T-helper 22 cell (primary cell): ENCODE measurements at places on chromosomes 16 and 17.

DNA sequence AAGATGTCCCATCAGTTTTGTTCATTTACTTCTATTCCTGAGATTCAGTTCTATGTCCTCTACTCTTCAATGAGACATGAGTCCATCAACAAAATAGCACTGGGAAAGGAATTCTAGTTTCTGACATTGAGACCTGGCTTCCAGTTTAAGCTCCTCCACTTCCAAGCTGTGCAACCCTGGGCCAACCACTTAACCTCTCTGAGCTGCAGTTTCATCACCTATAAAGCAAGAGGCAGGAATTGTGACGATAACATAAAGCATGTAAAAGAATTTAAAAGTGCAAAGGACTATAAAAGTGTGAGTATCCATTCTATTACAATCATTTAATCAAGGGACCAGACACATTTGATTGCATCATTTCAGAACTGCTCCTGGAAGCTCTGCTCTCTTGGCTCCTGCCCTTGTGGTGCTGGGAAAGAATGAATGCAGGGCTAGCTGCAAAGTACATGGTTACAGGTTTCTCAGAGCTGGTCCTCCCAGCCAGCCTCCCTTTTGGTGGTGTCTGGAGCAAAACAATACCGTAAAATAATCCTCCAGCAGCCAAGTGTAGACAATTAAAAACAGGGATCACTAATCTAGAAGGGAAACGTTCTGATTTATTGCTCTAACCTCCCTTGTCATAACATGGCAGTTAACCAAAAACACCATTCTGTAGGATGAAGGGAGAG is 113.9 kb downstream of the VPS53 start:
- DNase-seq, result no peak

DNA sequence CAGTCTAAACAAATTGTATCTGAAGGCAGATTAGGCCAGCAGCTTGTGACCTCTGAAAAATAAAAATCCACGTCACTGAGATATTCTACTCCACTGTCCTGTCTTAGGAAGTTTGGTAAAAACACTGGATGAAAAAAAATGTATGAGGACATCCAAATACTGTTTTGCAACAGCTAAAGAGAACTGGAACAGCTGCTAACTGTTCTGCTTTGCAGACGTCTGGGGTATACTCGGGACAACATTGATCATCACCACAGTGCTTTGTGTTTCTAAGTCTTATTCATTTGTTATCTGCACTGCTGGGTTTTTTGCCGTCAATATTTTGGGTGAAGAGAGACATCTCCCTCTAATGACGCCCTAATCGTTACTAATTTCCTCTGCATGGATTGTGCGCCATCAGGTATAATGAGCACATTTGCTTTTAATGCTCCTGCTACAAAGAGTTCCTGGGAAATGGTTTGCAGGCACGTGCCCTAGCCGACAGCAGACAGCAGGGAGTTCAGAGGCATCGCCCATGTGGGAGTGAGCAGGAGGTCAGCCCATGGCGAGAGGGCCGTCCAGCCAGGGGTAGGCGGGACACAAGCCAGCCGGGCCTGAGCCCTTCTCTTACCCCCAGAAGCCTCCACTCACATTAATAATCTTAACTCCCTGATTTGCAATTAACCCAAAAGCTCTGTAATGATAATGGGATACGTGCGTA is 87.0 kb downstream of the CBLN1 start:
- no peak for DNase-seq

DNA sequence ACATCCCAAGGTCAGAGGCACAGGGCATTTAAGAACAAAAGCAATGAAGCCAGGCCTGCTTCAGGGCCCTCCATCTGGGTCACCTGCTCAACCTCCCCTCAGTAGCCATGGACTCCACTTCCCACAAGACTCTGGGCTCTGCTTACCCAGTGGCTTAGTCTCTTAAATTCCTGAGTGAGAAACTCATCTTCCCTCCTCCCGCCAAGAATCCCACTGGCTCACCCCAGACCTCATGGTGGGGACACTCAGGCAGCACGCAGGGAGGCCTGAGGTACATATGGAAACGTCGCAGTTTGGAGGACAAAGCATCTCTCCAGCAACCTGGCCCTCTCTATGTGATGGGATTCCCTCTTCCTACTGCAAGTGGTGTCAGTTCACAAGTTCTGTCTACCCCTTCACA is 326.7 kb upstream of the CDH5 start:
- DNase-seq, result no peak

GRCh38 chr16:12276576-12276975 is 300.0 kb downstream of the SNX29 start:
- DNase-seq, result no peak

DNA sequence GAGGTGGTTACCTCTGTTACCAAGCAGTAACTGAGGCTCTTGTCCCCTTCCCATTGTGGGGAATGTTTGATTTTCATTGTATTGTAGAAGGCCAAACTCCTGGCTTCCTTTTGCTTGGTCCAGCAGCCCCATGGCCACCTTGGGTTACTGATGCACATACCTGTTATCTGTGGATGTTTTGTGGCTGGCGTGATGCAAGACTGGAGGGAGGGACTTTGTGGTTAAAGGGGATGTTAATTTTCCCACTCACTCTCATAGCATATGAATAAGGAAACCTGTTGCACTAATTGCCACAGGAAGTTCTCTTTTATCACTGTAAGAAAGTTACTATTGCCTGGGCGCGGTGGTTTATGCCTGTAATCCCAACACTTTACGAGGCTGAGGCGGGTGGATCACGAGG is 168.6 kb upstream of the HS3ST4 start:
- DNase-seq, result no peak

DNA sequence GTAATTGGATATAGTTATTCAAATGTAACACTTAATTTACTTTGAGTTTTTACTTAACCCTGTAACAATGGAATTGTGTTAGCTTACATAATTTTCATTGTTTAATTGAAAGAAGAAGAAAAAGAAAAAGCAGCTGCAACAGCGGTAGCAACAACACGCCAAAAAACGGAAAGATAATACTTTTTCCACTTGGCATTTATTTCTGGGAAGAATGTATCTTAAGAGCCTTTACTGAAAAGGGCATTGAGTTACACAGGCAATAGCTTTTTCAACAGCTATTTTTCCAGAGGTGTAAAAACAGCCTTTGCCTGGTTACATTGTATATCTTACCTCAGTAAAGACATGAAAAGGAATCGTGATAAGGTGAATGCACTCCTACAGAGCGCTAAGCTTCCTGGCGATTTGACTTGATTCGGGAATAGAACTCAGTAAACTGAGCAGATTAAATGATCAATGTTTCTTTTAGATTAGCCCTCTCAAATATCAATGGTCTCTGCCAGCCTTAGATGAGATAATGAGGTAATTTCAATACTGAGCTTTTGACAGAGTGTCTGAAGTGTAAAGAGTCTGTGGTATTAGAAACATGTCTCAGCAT is 311.3 kb downstream of the CDH13 start:
- DNase-seq, result no peak
